ENCODE measurements at places on chromosomes 2 and 18.

DNA sequence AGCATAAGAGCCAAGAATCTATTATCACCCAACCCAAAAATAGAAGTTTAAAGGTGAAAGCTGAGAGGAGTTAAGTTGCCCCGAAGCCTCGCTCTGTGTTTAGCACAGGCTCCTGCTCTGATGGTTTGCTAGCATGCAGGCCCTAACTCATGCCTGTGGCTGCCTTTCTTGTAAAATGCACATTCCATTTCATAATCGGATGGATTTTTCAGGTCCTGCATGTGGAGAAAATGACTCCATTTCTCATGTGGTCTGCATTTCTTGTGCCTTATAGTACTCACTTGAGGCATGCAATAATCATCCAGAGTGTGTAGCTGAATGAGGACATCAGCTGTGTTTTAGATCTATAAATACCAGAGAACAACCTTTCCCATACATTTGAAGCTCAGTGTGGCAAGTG is 381.8 kb downstream of the CPS1 start:
- no peak for DNase-seq

DNA sequence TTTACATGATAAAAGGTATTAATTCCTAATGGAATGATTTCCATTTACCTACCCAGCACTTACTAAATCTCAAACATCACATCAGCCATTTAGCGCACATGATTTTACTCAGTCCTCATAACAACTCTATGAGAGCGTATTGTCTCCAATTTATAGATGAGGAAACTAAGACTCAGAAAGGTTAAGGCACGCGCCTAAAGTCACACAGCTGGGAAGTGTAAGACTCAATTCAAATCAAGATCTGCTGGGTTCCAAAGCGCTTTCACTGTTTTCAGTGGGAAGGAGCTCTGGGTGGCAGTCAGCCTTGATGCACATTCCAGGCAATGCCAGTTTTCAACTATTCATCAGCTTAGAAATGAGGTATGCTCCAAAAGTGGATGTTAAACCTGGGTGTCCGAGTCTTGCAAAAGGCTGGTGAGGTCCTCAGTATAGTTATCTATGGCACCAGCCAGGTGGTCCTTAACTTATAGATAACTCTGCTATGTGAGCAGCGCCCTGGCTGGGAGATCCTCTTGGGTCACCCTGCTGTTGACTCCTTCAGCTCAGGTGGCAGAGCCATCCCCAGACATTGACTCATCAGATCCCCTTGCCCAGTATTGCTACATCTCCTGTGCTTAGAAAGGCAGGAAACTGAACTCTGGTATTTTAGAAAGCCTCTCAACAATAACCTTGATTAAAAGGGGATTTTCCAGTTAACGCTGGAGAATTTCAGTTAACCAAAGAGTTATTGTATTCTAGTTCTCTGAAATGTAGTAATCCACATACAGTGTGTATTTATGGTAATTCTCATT is 47.1 kb downstream of the SLC4A1AP start:
- DNase-seq: no peak

DNA sequence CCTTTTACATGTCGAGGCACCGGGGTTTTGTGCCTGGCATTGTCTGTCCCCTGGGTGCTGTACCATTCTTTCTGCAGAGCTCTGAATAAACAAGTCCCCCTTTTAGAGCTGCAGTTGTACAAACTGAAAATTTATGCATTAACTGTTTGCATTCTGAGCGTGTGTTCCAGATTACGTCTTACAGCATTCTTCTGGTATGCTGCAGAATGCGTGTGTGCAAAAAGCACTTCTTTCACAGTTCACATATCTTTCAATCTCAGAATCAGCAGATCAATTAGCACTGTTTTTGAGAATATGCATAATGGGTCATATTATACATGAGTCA is 27.5 kb downstream of the MEIS1 start:
- DNase-seq: no peak

DNA sequence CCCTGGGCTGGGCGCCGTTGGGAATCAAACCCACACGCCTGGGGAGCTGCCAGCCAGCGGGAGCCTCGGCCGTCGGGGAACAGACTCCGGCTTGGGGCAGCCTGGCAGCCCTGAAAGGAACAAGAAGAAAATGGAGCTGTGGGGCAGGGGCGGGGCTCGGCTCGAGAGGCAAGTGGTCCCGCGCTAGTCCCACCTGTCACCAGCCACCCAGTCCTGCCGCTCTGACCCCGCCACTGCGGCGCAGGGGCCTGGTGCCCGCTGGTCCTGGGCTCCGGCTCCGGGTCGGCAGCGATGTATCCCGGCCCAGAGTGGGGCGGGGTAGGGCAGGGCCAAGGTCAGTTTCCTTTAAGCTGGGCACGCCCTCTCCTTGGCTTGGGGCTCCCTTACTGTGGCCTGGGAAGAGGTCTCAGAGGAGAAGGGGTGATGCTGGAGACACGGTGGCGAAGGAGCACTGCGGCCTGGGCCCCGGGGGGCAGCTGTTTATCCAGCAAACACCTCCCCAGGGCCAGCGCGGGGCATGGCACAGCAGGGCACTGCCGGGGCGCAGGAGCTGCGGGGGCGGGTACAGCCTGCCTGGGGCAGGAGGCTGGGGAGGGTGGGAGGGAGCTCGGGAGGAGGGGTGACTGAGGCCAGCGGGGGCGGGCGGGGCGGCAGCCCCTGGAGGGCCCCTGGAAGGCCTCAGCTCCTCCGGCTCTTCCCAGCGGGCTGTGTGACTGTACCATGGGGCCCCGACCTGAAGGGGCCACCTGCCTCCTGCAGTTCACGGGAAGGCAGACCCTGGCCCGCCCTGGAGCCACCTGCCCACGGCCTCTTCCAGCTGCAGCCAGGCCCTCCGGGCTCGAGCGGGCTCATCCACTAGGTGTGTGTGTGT is 15.6 kb downstream of the ODC1 start:
- peak; percentile 12 for DNase-seq

DNA sequence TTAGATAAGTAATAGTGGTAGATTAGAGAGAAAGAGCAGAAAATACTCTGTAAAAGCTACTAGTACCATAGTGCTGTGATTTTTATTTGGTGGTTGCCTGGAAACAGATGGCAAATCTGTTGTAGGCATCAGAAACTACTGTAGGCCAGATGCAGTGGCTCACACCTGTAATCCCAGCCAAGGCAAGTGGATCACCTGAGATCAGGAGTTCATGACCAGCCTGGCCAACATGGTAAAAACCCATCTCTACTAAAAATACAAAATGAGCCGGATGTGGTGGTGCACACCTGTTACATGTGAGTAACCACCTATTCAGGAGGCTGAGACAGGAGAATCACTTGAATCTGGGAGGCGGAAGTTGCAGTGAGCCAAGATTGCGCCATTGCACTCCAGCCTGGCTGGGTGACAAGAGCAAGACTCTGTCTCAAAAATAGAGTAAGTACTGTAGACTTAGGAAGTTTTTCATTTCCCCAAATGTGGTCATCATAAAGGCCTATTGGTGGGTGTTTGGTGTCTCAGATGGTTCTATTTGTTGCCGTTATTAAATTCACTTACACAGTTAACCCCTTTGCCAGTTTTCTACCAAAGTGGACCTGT is 79.6 kb downstream of the SPTBN1 start:
- DNase-seq: peak; percentile 5

- DNase-seq: no peak
Observed at GRCh38 chr2:189318761-189319160, 122.5 kb upstream of the WDR75 start.

GRCh38 chr18:12015416-12016062 is 34.2 kb downstream of the IMPA2 start:
- DNase-seq: no peak

DNA sequence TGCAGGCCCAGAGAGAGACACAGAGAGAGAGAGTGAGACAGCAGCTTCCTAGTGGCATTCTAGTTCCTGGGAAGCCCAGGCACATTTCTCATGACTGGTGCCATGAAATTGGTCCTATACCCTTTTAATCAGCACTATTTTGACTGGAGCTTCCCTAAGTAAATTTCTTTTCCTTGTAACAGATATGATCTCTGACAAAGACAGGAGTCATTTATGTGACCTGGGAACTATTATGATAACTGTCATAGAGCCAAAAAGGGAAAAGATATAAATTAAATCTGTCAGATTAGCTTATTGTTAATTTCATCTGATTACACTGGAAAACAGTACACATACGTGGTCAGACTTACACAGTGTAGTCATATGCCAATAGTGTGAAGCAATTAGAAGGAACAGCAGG is 161.3 kb upstream of the HNRNPA3 start:
- DNase-seq: no peak

- no peak for DNase-seq
Observed at GRCh38 chr18:51498085-51498855, 300.8 kb upstream of the MEX3C start.

GRCh38 chr2:68715353-68716041 is 19.1 kb upstream of the ARHGAP25 start:
- no peak for DNase-seq

GRCh38 chr2:240069829-240070228 is 16.5 kb upstream of the OR6B3 start:
- no peak for DNase-seq

DNA sequence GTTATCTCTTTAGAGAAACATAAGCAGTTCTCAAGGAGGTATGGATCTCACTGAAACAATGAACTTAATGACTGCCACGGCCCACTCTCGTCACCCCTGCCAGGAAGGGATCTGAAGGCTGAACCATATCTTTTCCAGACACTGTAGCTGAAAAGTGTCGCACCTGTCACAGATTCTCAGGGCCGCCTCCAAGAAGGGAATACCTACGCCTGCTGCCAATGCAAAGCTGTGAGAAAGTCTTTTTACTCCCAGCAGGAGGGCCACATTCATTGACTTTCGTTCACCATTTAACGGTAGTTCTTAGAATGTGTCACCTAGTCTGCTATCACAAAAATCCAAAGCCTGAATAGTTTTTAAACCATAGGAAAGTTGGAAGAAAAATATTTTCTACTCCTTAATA is 66.7 kb upstream of the SH3BP4 start:
- no peak for DNase-seq

GRCh38 chr2:19847486-19847885 is 54.3 kb downstream of the TTC32 start:
- DNase-seq: no peak

GRCh38 chr18:62152844-62153243 is 34.0 kb downstream of the PIGN start:
- DNase-seq: no peak

GRCh38 chr2:178363252-178363651 is 87.7 kb downstream of the PRKRA start:
- no peak for DNase-seq

DNA sequence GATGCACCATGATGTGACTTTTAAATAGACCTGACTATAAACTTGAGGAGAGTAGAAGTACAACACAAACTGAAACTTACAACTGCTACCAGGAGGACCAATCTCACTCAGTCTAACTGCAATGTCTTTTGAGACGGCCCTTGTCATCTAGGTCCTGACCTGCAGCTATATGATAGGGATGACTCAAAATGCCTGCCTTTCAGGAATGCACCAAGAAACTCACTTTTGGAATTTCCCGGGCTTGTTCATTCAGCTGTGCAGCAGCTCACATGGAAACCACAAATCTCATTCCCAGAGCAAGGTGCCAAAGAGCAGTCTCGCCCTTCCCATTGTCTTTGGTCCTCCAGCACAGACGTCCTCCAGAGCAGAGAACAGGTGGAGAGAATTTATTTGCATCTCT is 113.7 kb downstream of the SPOPL start:
- no peak for DNase-seq

DNA sequence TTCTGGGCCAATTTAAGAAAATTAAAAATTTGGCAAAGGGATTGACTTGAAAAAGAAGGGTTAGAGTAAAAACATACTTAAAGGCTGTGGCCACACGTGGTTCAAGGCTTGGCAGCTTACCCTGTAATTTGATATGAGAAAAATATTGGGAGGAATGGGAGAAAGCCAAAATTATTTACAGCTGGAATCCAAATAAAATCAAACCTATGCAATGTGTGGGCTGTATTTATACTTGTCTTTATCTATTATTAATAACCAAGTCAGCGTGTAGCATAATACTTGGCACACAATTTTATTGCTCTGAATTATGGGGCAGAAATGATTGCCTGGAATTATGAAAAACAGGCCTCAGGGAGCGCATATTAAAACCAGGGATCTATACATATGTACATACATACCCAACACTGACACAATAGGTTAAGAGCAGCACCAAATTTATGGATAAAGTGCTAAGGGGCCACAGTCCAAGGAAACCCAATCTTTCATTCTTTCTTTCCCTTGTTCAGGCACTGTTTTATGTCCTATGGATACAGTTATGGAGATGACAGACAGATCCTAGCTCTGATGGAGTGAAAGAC is 35.6 kb downstream of the FAM124B start:
- DNase-seq: no peak

DNA sequence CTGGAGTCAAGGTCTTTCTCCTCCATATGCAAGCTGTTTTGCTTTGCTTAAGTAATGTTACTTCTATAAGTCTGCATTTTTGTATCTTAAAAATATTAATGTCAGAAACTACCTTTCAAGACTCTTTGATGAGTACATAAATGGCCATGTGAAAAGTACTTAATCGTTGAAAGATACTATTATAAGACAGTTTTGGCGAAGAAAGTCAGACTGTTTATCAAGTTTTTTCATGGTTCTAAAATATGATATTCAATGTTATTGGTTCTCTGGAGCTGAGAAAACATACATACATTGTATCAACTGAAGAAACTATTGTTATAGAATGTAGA is 25.1 kb downstream of the FBXO48 start:
- DNase-seq: no peak

DNA sequence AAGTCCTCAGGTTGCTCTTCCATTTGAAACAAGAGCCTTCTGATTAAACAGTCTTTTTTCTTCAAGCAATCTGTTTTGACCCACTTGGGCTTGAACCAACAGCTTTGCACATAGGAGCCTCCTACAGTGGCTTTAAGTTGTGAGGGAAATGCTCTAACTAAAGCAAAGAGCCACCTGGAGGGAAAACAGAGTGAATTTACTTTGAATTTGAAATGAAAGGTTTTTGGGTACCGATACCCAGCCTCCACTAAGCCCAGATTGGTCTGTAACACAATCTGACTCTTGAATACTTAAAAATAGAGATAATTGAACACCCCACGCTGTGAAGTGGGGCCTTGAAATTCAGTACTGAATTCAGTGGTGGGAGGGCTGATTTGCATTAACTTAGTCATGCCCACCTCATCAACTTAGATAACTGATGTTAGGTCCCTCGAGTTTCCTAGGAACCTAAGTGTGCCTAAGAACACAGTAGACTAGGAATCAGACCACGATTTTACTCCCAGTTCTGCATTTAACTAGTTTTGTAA is 56.3 kb upstream of the ACVR1C start:
- no peak for DNase-seq

GRCh38 chr2:193695367-193695766 is 1500.6 kb upstream of the TMEFF2 start:
- DNase-seq: no peak

- no peak for DNase-seq
Observed at GRCh38 chr2:26352892-26353291, 6.3 kb upstream of the ADGRF3 start.

- no peak for DNase-seq
Observed at GRCh38 chr2:85584354-85584856, at the start of gene VAMP5. TSS of gene VAMP5 (plus strand) at chr2:85584431. CDS start at chr2:85584491, 60 bp downstream.

Data from bone marrow (tissue), 2 donors.